CD4-positive, alpha-beta T cell treated with Interleukin-4 for 4 hours (primary cell): ENCODE measurements at places on chromosomes 1 and 21.

DNA sequence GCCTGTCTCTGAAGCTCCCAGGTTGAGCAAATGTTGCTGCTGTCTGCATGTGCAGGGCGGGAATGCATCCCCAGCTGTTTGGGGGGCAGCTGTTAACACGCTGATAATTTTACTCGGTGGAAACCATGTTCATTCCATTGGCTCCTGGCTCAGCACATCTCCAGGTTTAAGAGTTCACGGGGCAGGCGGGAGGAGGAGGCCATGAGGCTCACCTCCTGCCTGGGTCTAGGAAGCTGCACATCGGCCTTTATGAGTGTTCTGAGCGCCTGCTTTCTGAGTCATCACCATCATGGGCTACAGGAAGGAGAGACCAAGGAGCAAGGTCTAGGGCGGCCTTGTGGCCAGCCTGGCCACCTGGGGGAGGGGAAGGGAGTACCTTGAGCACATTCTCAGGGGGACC, 29.7 kb downstream of the AJAP1 start:
- no peak for DNase-seq

DNA sequence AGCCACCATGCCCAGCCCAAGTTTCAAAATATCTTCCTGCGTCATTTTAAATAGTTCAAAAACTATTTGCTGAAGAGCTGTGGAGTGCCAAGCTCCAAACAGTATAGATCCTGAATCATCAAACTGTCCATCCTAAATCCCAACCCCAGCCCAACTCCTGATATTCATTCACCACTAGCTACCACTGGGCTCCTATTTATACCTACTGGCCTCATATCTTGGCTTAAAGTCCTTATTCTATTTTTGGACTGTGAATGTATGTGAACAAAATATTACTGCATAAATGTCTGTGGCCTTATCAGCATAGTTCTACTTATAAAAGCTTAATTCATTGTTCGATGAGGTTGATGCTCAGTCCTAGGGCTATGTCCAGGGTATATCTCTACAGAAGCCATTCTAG, 5.2 kb upstream of the SCAMP3 start:
- DNase-seq: no peak

DNA sequence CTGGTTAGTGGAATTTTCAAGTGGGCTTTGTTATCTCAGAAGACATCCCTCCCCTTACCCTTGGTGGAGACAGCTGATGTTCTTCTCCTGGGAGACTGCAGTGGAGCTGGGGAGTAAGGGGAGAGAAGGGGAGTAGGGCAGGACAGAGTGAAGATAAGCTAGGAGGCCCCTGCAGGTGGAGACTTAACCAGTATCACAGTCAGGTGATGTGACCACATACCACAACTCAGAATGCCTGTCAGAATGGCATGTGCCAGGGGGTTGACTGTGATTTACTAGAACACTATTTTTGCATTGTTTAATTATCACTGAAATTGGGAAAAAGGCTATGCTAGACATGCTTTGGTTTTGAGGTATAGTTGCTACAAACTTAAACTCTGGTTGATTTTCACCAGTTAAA, 124.6 kb downstream of the NRDC start:
- no peak for DNase-seq

GRCh38 chr1:58568271-58568860, 8.7 kb downstream of the TACSTD2 start:
- no peak for DNase-seq

GRCh38 chr1:95536501-95536900, 302.5 kb downstream of the RWDD3 start:
- no peak for DNase-seq
